ENCODE measurements at places on chromosomes 16 and 17.

GRCh38 chr17:69574257-69575197, 160.0 kb downstream of the MAP2K6 start:
- DNase-seq, result no peak

- no peak for DNase-seq
Measured at GRCh38 chr17:76643553-76644148, at the start of gene ST6GALNAC1. ST6GALNAC1 (minus strand) TSS chr17:76643757; CDS start chr17:76643638, 119 bp downstream.

GRCh38 chr17:17570140-17570797, 21.2 kb downstream of the PEMT start:
- DNase-seq, result peak; percentile 41

DNA sequence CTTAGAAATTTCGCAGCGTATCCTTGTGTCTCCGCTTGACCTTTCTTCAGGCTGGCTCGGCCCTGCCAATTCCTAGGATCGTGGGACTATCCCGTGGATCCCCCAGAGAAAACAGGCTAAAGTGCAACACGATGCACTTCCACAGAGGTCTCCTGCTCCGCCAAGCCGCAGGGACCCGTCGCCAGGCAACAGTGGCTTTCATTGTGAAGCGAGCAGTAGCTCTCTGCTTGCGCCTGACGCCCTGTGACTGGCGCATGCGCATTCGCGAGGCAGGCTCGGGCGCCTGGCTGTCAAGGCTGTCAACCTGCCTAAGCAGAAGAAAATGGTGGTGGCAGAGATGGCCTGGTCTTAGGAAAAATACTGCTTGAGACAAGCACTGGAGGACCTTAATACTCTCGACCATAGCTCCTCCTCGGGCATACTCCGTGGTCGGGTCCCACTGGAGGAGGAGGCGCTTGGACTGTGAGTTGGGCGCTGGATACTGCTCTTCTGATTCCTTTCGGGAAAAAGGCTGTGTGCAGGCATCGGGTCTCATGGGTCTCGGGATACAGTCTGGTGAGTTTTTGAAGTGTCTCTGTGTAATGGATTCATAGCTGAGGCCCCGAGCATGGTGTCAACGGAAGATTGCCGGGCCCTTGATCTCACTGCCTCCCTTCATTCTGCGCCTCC, 2336.1 kb downstream of the TP53TG3F start:
- no peak for DNase-seq

- no peak for DNase-seq
Measured at GRCh38 chr17:44850025-44850424, 2.3 kb downstream of the HIGD1B start.

DNA sequence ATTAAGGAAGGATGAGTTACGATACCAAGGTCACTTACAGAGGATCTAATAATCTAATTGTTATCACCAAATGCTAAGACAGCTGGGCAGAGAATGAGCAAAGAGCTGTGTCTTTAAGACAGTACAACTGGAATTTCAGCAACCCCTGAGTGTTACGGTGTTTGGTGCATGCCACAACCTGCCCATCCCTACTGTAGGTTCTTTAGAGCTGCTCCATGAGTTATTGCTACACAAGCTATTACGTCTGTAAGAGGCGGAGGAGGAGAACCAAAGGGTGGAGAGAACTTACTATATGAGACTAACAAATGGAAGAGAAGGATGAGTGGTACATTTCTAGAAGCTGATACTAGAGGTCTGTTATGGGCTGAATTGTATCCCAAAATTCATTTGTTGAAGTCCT, 14.2 kb upstream of the C17orf78 start:
- DNase-seq, result no peak

DNA sequence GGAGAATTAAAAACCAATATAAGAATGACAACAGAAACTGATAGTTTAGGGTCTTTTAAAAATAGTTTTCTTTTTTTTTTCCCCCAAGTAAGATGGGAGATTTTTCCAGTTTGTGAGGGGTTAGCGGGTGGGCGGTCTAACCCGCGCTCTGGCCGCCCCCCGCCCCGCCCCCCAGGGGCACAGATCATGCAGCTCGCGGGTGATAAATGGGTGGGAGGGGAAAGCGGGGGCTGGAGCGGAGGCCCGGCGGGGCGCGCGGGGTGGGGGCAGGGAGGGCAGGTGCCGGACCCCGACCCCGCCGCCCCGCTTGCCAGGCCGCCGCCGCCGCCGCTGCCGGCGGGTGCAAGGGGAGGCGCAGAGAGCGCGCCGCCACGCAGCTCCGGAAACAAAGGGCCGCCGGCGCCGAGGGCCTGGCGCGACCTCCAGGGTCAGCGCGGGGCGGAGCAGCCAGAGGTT, 60.1 kb upstream of the GSE1 start:
- DNase-seq, result no peak

GRCh38 chr17:19750835-19751234, 2.7 kb upstream of the ALDH3A1 start:
- DNase-seq, result no peak

Measured in midbrain (tissue), 1 donor.